AG10803 (cell line): ENCODE measurements at places on chromosomes 11 and 22.

GRCh38 chr22:43921370-43921769 lies 2.2 kb upstream of the PNPLA3 start:
- DNase-seq, result peak; percentile 93

DNA sequence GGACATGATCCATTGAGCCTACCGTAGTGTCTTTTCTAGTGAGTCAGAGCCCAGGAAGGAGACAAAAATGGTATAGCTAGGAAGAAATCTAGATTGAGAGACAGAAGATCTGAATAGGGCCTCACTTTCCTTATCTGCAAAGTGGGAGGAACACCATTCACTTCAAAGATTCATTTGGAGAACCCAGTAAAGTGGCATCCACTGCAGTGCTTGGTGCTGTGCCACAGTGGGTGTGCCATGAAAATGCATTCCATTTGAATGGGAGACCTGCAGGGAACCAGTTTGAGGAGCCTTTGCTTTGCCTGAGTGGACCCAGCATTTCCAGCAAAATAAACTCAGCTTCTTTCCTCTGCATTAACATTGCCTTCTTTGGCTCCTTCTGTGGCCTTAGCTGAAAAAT lies 470.5 kb upstream of the CADM1 start:
- no peak for DNase-seq

GRCh38 chr11:27697679-27698275 lies 2.5 kb downstream of the BDNF start:
- peak; percentile 56 for DNase-seq

DNA sequence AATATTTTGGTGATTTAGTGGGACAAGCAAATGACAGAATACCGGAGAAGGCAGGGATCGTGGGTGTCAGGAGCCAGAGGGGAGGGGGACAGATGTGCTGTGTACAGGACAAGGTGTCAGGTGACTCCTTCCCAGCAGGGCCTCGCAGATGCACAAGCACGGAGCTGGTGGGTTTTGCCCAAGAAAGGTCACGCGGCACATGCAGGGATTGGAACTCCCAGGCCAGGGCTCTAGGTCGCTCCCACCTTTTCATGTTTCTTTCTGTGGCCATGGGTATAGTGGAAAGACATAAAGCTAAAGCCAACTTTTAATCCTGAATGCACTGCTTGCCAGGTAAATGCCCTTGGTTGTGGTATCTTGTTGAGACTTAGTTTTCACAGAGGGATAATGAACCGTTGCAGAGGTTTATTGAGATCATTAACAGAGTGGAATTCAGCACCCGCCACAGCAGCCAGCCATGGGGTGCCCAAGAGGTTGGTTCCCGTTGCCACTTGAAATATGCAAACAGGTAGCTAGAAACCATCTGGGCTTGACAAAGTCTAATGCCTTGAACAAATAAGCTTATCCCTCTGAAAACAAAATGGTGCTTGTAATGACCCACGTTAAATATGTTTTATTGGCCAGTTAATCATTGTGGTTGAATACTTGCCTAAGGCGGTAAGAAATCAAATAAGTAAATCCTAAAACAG lies 10.1 kb downstream of the C22orf23 start:
- no peak for DNase-seq

DNA sequence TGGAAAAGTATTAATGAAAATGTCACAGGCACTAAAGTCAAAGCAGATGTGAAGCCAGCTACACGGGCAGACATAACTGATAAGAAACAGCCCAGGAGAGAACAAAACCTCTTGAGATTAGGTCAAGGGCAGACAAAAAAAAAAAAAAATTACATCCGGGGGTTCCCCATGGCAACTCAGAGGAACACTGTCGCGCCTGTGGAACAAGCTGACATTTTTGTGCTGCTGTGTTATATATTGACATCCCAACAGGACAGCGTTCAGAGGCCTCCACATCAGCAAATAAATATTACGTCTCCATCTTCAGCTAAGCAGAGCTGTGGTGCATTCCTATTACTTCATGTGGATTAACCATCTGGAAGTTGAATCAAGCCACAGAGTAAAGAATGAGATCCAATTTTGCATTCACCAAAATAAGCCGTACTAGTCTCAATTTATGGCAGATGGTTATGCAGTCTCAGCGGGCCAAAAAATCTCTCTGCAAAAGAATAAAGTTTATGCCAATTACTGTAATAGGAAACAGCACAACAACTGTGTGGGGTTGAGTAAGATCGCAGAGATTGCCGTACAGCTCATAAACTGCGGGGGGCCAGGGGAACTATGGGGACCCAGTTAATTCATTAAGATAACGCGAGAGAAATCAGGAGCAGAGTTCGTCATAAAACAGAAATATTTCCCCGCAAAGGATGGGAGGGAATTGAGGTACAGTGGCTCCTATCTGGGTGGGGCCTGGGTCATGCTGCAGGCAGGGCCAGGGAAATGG lies 41.3 kb upstream of the MN1 start:
- DNase-seq, result peak; percentile 94

- no peak for DNase-seq
Observed at GRCh38 chr11:87081358-87081757, 43.6 kb downstream of the TMEM135 start.
